ENCODE measurements at places on chromosomes 4 and X. TPM values are rescaled to one million over a fixed set of nuclear protein-coding genes. Genes with fewer than 3 reads are reported as not detected.

The CXCL11 gene
- not detected for total RNA-seq

The PNCK gene
- not detected for total RNA-seq

The REELD1 gene
- 0.26 TPM for total RNA-seq

The ZRSR2 gene
- 15.4 TPM for total RNA-seq

The INPP4B gene
- 31.4 TPM for total RNA-seq

The SULT1B1 gene
- total RNA-seq = 5.7 TPM

The FGFBP1 gene
- 3.4 TPM for total RNA-seq

The MAGEA2 gene
- total RNA-seq = not detected

The USP26 gene
- total RNA-seq = not detected

The H2BW2 gene
- total RNA-seq = not detected

The KLHL8 gene
- total RNA-seq = 12.8 TPM

The MSANTD1 gene
- 1.4 TPM for total RNA-seq

The SYNPO2 gene
- total RNA-seq = 7.9 TPM

The TAF7L gene
- not detected for total RNA-seq

The ADH6 gene
- 0.31 TPM for total RNA-seq

The HPGD gene
- total RNA-seq = 181 TPM

The PFKFB1 gene
- not detected for total RNA-seq

The RENBP gene
- 45.8 TPM for total RNA-seq

The NXF2 gene
- not detected for total RNA-seq

The TCEAL9 gene
- 33.9 TPM for total RNA-seq

The ABCG2 gene
- 11.7 TPM for total RNA-seq

The PPP1R2C gene
- not detected for total RNA-seq

The TRIM60 gene
- not detected for total RNA-seq

The DMD gene
- total RNA-seq = 13.4 TPM

The NPY2R gene
- not detected for total RNA-seq

The MSN gene
- total RNA-seq = 333 TPM

The TMSB15C gene
- 3.3 TPM for total RNA-seq

The MEPE gene
- total RNA-seq = not detected

The SLC9B2 gene
- 1.00 TPM for total RNA-seq

The PPBP gene
- total RNA-seq = 8.3 TPM

The SPANXB1 gene
- not detected for total RNA-seq

The VCX gene
- total RNA-seq = not detected

The OPN1MW gene
- total RNA-seq = not detected

The TEX13D gene
- total RNA-seq = not detected

The GPM6B gene
- 26.9 TPM for total RNA-seq

The F8 gene
- total RNA-seq = 47.1 TPM

The CLTRN gene
- total RNA-seq = 0.88 TPM

The MSL3 gene
- 24.6 TPM for total RNA-seq

The EGFL6 gene
- total RNA-seq = 2.1 TPM

The SFRP2 gene
- not detected for total RNA-seq

The TLR8 gene
- total RNA-seq = 7.6 TPM

The PLK4 gene
- 1.3 TPM for total RNA-seq

The PHOX2B gene
- not detected for total RNA-seq

The HSFX4 gene
- total RNA-seq = not detected

The LDOC1 gene
- total RNA-seq = 4.3 TPM

The RIPPLY1 gene
- total RNA-seq = not detected

The NLGN4X gene
- 3.1 TPM for total RNA-seq

The SPANXC gene
- total RNA-seq = not detected

The GAGE12F gene
- total RNA-seq = not detected

The MMRN1 gene
- total RNA-seq = 11.1 TPM

The BRS3 gene
- total RNA-seq = not detected

The AADAT gene
- 4.8 TPM for total RNA-seq

The RADX gene
- total RNA-seq = 1.9 TPM

The NDNF gene
- total RNA-seq = 121 TPM

The ZMAT1 gene
- 8.0 TPM for total RNA-seq

The TDO2 gene
- total RNA-seq = 2.3 TPM

The CFI gene
- 57.7 TPM for total RNA-seq

The BEX2 gene
- 18.9 TPM for total RNA-seq

Data from upper lobe of left lung (tissue), 6 donors.